ENCODE measurements at places on chromosomes 3 and 15.

DNA sequence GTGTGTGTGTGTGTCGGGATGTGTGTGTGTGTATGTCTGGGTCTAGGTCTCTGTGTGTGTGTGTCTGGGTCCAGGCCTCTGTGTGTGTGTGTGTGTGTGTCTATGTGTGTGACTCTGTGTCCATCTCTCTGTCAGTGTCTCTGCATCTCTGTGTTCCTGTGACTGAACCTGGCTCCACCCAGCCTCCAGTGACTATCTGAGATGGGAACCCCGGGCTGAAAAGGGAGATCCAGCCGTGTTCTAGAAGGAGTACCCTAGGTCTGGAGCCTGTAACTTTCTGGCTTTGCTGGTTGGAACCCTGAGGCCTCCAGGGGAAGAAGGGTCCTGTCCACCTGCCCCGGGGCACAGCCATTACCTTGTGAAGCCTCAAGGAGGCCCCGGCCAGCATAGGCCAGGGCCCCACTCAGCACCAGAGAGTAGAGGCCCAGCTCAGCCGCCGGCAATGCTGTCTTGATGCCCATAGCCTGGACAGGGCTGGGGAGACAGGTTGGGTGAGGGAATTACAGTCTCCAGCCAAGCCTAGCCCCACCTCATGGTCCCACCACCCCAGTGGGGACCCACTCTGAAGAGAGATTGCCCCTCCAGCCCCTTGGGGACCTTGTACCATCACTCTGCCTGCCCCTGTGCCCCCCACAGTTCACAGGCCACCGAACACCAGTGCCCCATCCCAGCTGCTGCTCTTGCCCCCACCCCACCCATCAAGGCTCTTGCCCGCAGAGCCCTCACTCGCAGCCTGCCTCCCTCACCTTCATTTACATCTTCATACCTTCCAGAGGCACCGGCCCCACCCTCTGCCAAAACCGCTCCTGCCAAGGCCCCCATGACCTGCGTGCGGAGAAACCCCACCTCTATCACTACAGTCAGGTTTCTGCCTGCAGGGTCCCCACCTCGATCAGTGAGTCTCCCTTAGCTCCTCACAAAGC is 2.0 kb downstream of the HHATL start:
- no peak for DNase-seq

GRCh38 chr3:146577662-146578061 is 27.5 kb downstream of the PLSCR5 start:
- no peak for DNase-seq

GRCh38 chr3:197495499-197495898 is 60.3 kb downstream of the BDH1 start:
- DNase-seq: no peak

GRCh38 chr3:150483226-150483625 is 63.1 kb downstream of the SERP1 start:
- DNase-seq: no peak

DNA sequence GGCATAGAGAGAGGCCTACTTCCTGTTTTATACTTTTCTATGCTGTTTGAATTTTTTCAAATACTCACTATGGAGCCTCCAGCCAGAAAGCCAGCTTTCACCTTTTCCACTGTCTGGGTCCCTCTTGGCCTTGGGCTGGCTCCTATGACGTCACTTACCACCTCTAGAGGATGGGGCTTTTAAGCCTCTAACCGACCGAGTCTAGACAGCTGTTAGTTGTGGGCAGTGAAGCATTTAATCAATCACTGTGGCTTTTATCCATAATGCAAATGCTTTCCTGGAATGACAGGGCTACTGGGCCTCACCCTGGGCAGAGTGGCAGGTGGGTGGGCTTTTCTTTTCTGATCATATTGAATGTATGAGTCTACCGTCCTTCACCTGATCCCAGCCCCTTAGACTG is 61.9 kb downstream of the LRRK1 start:
- DNase-seq: no peak

- no peak for DNase-seq
Observed at GRCh38 chr3:112304611-112305010, 10.6 kb upstream of the SLC9C1 start.

DNA sequence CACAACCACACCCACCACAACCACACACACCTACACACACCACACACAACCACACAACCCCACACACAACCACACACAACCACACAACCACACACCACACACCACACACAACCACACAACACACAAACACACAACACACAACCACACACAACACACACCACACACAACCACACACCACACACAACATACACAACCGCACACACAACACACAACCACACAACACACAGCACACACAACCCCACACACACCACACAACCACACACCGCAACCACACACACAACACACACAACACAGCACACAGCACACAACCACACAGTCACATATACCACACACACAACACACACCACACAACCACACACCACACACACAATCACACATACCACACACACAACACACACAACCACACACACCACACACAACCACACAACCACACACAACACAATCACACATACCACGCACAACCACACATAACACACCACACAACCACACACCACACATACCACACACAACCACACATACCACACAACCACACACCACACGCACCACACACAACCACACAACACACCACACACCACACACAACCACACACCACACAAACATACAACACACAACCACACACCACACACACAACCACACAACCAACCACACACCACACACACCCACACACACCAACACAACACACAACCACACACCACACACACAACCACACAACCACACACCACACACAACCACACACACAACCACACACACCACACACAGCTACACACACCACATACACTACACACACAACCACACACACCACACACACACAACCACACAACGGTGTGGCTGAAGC is 23.7 kb downstream of the CPN2 start:
- no peak for DNase-seq

GRCh38 chr3:138082085-138082991 is 33.1 kb downstream of the DZIP1L start:
- no peak for DNase-seq

GRCh38 chr3:105515372-105515771 is 148.7 kb downstream of the ALCAM start:
- DNase-seq: no peak

DNA sequence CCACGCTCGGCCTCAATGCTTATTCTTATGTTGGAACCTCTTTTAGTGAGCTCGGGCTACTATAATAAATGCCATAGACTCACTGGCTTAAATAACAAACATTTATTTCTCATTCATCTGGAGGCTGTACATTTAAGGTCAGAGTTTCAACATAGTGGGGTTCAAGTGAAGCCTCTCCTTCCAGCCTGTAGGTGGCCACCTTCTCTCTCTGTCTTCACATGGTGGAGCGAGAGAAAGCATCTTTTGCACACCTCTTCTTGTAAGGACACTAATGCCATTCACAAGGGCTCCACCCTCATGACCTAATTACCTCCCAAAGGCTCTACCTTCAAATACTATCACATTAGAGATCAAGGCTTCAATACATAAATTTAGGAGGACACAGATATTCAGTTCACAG is 520.3 kb upstream of the EPHA6 start:
- DNase-seq: no peak

- no peak for DNase-seq
Observed at GRCh38 chr3:155254445-155254844, 39.0 kb downstream of the STRIT1 start.

GRCh38 chr3:179853176-179853575 is 183.6 kb downstream of the PEX5L start:
- DNase-seq: no peak

DNA sequence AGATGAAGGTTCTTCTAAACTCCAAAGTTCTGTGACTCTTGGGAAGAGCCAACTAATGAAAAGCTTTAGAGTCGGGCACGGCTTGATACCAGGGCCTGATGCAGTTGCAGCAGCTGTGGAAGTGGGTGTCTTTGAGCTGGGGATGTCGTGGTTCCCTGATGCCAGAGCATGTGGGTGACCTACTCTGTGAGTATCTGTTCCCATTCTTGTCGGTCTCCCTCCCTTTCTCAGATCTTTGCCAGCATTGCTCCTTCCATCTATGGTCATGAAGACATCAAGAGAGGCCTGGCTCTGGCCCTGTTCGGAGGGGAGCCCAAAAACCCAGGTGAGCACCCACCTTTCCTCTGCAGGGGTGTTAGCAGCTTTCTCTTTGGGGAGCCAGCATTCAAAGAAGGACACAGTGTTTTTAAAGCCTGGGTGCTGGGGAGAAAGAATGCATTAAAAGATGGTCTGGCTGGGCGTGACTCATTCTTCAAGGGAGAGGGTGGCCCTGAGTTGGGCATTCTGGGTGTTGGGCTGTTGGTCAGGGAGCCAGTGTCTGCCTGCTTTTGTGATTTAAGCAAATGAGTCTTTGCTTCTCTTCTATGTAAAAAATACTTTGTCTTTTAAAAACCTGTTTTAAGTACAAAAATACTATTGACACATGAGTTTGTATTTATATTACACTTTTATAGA is 13.2 kb upstream of the PODXL2 start:
- DNase-seq: no peak

- DNase-seq: no peak
Observed at GRCh38 chr3:123143669-123144411, 57.9 kb upstream of the SEC22A start.

DNA sequence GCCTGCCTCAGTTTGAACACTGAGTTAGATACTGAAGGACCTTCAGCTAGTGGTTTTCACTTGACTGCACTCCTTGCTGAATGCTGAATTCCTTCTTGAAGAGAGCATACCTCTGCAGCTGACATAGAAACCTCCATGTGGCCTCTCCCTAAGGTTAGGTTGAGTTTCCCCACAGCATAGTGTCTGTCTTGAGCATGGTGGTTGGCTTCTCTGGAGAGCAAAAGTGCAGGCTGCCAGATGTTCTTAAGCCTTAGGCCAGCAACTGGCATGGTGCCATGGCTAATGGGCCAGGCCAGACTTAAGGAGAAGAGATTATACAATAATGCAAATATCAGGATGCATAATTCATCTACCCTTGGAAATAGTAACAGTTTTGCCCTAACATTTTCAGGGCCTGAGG is 545.6 kb upstream of the ZNF385D start:
- DNase-seq: no peak

- no peak for DNase-seq
Observed at GRCh38 chr3:124431331-124431994, 298.8 kb upstream of the UMPS start.

DNA sequence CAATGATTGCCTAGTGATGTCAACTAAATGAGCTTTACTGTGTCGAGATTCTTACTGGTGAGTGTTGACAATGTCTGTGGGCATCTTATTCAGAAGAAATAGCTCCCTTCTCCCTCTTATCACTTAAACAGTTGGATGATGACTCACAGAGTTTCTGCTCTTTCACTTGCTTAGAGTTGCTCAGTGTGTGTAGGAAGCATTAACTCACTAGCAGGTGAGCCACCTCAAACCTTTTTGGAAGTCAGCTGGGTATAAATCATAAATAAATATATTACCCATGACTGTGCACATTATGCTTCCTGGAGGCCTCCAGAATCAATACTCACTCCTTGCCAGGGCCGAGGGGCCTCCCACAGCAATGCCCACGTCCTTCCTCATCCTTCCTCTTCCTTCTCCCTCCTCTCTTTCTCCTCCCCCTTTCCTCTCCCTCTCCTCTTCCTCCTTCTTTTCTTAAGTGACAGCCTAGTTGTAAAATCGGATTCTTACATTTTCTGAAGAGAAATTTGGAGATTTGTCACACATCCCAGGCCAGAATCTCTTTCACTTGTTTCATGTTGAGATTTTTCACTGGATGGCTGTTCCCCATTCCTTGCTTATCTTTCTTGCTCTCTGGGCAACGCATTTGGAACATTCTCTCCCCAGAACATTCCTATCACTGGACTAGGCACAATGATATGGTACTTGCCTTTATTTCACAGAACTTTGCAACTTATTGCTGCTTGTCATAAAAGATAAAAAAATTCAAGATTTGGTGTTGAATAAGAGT is 17.5 kb downstream of the SHC4 start:
- no peak for DNase-seq

- DNase-seq: no peak
Observed at GRCh38 chr3:100068826-100069225, 45.5 kb downstream of the FILIP1L start.

All from cortex of kidney (tissue), 1 donor.